GM23338 (cell line): ENCODE measurements at places on chromosomes 2 and 18. TPM values are rescaled to one million over a fixed set of nuclear protein-coding genes. Genes with fewer than 3 reads are reported as not detected.

Gene CDH7
- total RNA-seq, result 1.8 and 2.0 TPM in 2 replicates

Gene MXD1
- 1.5 and 1.8 TPM in 2 replicates for total RNA-seq

Gene EVX2
- 0.03 and 0.04 TPM in 2 replicates for total RNA-seq

Gene LYG2
- total RNA-seq, result 1.2 TPM in 1 of 2 replicates, not detected in the other

Gene RAB17
- 21.4 and 26.9 TPM in 2 replicates for total RNA-seq

Gene TMSB10
- 834 and 976 TPM in 2 replicates for total RNA-seq

Gene PPP1R1C
- total RNA-seq, result 3.5 and 5.7 TPM in 2 replicates

Gene C2orf72
- 1.3 and 1.4 TPM in 2 replicates for total RNA-seq

Gene FTCDNL1
- total RNA-seq, result 1.7 and 3.3 TPM in 2 replicates

Gene VIL1
- 5.9 and 9.2 TPM in 2 replicates for total RNA-seq

Gene CYTIP
- total RNA-seq, result not detected in 2 replicates

Gene ALMS1
- total RNA-seq, result 65.7 and 66.8 TPM in 2 replicates
